T-helper 17 cell (primary cell): ENCODE measurements at places on chromosomes 12 and 14. TPM values are rescaled to one million over a fixed set of nuclear protein-coding genes. Genes with fewer than 3 reads are reported as not detected.

The SDSL gene
- 0.42 TPM for total RNA-seq

The TMPRSS12 gene
- total RNA-seq = not detected

DNA sequence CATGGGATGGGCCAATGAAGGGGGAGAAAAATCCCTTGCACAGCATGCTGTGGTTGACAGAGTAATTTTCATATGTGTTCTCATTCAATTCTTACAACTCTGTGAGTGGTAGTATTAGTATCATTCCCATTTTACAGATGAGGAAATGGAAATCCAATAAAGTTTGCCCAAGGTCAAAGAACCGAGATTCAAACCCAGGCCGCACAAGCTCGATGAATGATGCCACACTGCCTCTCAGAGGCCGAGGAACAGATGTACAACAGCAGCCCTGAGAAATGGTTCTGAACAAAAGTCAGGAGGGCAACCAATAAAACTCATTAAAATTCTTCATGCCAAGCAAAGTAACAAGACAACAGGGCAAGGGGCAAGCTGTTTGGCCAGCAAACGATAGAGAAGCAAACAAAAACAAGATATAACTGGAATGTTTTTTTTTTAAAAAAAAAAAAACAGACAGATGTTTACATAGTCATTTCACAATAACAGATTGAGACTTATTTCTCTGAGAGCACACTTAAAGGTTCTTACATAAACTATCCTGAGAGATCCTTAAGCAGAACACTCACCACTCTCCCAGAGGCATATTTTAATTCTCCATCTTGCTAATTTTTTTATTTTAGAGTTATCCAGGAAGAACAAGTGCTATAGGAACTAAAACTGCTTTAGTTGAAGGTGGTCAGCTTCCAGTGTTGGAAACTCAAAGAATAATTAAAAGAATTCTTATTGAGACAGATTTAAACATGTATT, 85.8 kb downstream of the EXOC5 start:
- DNase-seq = no peak

GRCh38 chr14:33165926-33166289, 227.2 kb downstream of the NPAS3 start:
- DNase-seq = no peak

DNA sequence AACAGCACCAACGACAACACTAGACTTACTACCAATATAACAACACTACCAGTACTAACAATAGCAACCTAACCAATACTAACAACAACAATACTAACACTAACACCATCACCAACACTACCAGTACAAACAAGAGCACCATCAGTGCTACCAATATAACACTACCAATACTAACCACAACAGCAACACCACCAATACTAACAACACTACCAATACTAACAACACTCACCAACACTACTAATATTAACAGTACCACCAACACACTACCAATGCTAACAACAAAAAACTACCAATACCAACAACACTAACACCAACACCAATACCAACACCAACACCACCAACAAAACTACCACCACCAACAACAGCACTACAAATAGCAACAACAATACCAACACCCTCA, 25.1 kb downstream of the PTGER2 start:
- DNase-seq = no peak

DNA sequence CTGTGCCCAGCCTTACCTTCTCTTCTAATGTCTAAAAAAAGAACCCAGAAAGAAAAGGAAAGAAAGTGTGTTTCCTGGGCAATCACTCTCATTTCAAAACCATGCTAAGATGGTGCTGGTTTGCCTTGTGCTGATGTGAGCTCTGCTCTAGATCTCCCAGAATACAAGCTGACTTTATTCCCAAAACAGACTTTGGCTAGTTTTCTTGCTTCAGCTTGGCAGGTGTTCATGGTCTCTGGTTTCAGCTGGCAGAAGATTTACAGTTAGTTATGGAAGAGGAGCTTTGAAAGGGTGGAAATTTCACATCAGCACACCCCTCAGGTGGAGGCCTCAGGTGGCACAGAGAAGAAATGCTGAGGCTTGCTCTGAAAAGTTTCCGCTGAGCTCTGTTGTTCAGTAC, 34.4 kb downstream of the PPP1R36 start:
- DNase-seq = no peak
